ENCODE measurements at places on chromosomes 11 and 22. TPM values are rescaled to one million over a fixed set of nuclear protein-coding genes. Genes with fewer than 3 reads are reported as not detected.

PHETA2 gene
- total RNA-seq = 23.7 TPM

OR4S2 gene
- not detected for total RNA-seq

DNA sequence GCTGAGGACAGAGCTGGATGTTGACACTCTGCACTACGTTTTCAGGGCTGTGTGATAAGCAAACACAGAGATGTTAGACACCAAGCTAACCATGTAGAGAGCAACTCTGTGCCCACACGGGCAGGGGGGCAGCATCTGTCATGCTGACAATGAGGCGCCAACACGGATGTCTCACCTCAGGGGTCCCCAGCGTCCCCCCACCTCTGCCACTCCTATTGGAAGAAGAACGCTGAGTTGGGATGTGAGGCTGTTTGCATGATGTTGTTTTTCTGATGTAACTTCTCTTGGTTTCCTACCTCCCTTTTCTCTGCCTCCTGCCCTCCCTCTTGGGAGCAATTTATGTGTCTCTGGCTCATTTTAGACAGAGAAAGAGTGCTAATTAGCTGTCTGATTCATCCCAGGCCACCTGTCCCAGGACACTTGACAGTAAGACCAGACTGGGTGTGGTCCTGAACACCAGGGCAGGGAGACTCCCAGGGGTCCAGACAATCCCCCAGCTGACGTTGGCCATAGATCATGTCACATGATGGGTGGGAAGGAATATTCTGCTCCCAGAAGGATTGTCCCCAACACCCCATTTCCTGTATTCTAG, 89.2 kb upstream of the NCAM1 start:
- no peaks in the 10 kb centered on the region for H3K27me3 ChIP-seq
- no peak for DNase-seq
- no peak overlapping the region for H3K27ac ChIP-seq
- no peak overlapping the region for H3K4me3 ChIP-seq
- no peaks in the 10 kb centered on the region for H3K4me1 ChIP-seq
- no peaks in the 10 kb centered on the region for H3K36me3 ChIP-seq

DNA sequence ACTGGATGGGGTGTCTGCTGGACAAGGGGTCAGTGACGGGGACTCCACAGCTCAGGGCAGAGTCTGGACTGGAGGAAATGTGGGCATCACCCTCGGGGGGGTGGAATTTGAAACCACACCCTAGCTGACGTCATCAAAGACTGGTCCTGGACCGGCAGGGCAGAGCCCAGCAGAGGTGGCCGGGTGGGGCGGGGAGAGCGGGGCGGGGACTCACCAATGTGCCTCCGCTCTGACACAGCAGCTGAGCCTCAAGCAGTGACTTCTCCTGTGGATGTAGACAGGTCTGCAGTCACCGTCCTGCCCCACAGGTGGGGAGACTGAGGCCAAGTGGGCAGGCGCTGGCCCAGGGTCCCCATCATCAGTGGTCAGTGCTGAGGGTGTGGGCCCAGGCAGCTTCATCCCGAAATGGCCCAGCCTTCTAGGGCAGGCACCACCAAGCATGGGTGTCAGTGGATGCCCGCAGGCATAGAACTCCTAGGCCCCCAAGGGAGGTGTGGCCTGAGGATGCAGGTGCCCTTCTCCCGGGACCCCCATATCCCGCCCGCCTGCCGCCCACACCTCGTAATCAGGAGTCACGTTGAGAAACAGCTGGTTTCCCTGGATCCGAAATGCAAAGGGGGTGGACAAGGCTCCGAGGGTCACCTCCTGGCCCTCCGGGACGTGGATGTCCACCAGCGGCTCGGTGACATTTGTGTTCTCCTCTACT, 603 bp downstream of the CDHR5 start:
- peaks cover 8% of the 10 kb centered on the region for H3K4me1 ChIP-seq
- no peaks in the 10 kb centered on the region for H3K36me3 ChIP-seq
- H3K27me3 ChIP-seq = no peaks in the 10 kb centered on the region

- no peak for DNase-seq
- no peaks in the 10 kb centered on the region for H3K36me3 ChIP-seq
- no peaks in the 10 kb centered on the region for H3K27me3 ChIP-seq
- no peak overlapping the region for H3K4me3 ChIP-seq
- peaks cover 20% of the 10 kb centered on the region for H3K4me1 ChIP-seq
- no peak overlapping the region for H3K27ac ChIP-seq
Observed at GRCh38 chr11:96196181-96196662, 146.8 kb downstream of the MAML2 start.

DNA sequence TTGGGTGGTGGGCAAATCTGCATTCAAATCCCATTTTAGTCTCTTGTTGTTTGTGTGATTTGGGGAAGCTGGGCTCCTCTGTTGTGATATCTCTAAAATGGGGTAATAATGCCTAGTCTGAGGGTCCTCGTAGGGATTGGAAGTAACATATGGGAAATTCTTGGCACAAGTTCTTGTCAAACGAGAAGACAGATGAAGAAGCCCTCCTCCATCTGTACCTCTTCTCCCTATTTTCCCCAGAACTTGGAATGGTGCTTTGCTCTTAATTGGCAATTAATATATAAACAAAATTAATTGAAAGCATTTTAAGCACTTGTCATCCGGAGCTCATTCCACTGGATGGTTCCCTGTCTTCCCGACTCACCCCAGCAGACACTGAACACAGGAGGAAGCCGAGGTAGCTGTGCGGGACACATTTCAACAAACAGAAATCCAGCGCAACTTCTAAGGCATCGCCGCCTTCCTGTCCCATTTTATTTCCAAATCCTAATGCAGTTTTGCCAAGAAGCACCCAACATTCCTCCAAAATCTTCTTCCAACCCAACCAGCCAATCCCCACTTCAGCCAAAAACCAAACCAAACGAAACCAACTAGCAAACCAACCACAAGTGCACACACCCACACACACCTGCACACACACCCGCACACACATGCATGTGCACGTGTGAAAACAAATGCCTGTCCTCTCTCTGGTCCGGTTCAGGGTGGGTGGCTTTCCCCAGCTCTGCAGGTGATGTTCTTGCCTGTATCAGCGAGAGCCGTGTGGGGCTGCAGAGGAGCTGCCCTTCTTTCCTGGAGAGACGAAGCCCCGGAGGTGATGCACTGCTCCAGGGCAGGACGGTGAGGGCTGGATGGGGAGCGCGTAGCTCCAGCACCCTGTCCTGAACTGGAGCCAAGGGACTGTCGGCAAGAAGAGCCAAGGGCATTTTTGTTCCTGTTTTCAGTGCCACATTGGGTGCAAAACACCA, 100.8 kb upstream of the B3GAT1 start:
- H3K27me3 ChIP-seq = no peaks in the 10 kb centered on the region
- no peak overlapping the region for H3K27ac ChIP-seq
- no peaks in the 10 kb centered on the region for H3K36me3 ChIP-seq
- DNase-seq = no peak
- no peak overlapping the region for H3K4me3 ChIP-seq

All from thoracic aorta (tissue), 2 donors.